ENCODE measurements at places on chromosomes 16 and 17.
A peak's percentile ranks its signal among the peaks of the same experiment; 100 is the strongest.

DNA sequence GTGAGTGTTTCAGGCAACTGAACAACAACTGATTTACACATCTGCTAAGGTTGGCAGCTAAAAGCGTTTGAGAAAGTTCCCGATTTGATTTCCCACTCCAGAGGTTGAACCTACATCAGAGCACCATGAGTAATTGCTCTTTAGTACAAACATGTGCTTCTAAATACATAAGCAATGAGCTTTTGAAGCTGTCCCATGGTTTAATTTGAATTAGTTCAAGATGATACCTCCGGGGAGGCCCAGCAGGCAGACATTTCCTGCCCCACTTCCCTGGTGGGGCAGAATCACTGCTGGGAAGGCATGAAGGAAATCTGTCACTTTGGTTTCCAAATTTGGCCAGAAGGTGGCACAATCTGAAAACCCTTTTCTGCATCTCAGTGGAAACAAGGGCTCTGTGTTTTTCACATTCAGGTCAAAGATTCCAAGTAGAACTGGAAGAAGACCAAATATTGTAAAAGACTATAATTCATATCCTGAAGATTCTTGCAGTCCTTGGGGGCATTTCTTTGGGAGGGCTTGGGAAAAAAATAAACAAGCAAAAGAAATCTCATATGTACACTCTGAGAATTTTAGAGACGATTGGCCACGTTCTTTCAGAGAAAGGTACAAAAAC lies 176.2 kb upstream of the FAM20A start:
- peak; percentile 79 for DNase-seq

DNA sequence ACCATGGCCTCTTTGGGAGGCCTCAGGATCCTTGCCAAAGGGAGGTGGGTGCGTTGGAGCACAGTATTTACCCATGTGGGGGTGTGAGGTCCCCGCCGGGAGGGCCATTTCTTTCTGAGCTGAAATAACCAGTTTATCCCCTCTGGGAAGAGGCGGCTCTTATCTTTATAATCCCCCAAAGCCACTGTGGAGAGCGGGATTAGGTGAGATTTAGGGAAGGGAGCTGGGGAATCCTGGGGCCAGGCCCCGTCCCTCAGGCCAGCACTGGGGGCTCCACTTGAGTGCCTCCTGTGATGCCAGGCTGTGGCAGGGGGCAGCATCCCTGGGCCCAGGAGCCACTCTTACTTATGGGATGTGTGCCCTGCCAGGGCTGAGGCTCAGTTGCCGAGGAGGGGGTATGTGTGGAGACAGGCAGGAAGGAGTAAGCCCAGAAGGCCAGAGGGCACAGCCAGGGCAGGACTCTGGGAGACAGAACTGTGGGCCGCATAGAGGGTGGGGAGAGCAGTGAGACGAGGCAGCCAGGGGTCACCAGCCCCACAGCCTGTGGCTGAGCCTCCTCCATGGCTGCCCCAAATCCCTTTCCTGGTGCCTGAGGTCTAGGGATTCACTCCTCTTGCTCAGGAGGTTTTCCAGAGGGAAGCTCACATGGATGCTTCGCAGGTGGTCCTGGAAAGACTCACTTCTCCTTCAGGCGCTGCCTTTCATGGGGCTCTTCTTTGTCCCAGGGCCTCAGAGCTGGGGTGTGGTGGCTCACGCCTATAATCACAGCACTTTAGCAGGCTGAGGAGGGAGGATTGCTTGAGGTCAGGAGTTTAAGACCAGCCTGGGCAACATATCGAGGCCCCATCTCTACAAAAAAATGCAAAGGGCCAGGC lies 25.0 kb downstream of the TMEM94 start:
- no peak for DNase-seq

GRCh38 chr17:16297367-16298139 lies 55.7 kb downstream of the CENPV start:
- no peak for DNase-seq

DNA sequence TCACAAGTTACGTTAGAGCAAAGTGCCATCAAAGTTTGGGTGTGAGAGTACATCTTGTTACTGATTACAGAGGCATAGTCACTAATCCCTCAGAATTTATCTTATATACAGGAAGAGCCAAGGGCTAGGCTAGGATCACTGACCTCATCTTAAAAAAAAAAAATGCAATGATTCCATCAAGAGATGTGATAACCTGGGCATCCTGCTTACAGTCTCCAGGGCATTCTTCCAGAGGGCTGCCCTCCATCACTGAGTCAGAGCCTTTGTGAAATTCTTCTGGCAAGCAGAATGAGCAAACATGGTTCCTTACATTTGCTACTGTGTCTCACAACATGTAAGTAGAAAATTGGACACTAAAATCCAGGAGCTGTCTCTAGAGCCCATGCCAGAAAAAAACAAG lies 410.6 kb downstream of the ZFHX3 start:
- no peak for DNase-seq

- no peak for DNase-seq
These were observed 44.0 kb downstream of the UBN1 start for GRCh38 chr16:4891097-4891885.

DNA sequence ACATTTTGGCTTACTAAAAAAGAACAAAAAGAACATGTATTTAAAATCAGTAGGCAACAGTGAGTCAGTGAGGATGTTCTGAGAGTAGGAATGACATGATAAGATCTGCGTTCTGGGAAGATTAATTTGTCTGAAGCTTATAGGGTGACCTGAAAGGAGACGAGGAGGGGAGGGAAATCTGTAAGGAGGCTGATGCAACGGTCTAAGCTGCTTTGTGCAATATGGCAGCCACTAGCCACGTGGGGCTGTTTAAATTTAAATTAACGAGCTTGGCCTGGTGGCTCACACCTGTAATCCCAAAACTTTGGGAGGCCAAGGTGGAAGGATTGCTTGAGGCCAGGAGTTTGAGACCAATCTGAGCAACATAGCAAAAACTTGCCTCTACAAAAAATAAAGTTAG lies 181.6 kb upstream of the CACNG3 start:
- no peak for DNase-seq

- peak; percentile 46 for DNase-seq
These were observed 1.7 kb downstream of the MLST8 start for GRCh38 chr16:2206780-2207433.

GRCh38 chr17:14294876-14295275 lies 6.0 kb upstream of the HS3ST3B1 start:
- no peak for DNase-seq

DNA sequence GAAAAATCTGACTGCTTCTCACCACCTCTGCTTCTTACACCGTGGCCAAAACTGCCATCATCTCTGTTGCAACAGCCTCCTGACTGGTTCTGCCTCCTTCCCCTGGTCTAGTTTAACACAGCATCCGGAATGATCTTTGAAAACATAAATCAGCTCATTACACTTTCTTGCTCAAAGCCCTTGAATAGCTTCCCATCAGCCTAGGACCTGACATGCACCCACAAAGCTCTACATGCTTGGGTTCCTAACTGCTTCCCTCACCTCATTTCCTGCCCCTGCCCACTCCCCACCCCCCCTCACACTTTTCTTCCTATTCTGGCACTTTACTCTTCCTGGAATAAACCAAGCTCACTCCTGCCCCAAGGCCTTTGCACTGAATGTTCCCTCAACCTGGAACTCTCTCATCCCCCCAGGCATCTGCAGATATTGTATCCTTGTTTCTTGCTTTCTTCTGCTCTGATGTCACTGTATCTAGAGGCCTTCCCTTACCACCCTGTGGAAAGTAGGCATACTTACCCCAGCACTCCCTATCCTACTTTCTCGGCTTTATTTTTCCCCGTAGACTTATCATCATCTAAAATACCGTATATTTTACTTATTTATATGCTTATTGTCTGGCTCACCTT lies 112.4 kb downstream of the FTO start:
- no peak for DNase-seq

GRCh38 chr16:27374804-27375425 lies 27.1 kb upstream of the IL21R start:
- peak; percentile 1 for DNase-seq

- no peak for DNase-seq
These were observed 41.0 kb downstream of the STAT3 start for GRCh38 chr17:42347198-42347597.

DNA sequence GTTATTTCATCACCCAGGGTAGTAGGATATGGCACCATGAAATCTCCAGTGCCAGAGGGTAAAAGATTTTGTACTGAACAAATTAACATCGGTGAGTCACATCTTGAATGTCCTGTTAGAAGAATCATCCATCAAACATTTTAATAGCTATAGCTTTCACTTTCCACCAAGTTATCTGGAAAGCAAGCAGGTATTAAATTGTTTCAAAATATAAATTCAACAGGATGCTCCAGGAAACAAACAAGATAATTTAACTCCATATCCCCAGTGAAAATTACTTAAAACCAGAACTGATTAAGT lies 2.4 kb downstream of the VEZF1 start:
- no peak for DNase-seq

DNA sequence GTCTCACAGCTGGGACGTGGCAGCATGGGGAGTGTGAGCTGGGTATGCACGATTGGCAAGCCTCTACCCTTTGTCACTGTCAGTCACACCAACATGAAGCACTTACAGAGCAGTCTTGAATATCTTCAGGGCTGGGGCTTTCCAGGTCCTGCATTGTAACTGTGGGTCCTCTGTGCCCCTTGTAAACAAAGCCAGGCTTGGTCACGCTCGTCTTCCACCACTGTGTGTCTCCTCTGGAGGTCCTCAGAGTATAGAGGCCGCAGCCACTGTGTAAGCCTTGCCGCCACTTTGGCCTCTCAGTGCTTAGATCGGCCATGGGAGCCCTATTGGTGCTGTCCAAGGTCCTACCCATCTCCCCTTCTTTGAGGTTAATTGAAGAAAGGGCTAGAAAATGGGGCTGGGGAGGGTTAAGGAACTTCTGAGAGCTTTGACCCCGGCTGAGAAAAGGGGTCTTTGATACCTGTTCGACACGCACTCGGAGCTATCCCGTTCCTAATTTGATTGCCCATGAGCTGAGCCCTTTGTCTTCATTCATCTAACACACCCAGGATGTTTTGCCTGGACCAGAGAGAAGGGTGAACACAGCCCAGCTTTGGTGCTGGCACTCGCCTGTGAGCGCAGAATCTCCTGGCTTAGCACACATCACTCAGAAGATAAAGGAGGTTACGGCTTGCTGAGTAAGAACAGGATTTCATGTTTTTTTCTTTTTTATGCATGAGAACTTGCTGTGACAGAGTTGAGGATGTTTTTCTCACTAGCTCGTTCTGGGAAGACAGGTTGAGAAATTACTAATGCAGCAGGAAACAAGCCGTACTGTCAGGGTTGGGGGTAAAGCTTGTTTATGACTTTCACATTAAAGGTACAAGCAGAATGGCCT lies 267.9 kb downstream of the CPPED1 start:
- no peak for DNase-seq

DNA sequence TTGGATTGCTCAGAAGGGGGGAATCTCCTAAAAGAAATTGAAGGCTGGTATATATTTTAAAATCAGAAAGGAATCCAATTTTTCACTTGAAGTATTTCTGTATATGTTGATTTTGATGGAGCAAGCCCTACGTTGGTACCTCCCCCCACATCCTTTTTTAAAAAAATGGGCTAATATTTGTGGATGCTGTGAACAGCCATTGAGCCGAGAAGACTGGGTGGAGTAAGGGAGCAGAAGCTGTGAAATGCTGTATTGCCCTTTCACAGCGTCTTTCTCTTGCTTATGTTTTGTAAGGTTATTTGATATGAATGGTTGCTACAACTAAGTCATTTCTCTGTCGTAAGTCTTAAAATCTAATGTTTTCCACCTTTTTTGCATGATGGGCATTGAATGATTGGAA lies 2.3 kb downstream of the PAFAH1B1 start:
- no peak for DNase-seq

- no peak for DNase-seq
These were observed 40.7 kb upstream of the ABCA10 start for GRCh38 chr17:69269131-69269998.

DNA sequence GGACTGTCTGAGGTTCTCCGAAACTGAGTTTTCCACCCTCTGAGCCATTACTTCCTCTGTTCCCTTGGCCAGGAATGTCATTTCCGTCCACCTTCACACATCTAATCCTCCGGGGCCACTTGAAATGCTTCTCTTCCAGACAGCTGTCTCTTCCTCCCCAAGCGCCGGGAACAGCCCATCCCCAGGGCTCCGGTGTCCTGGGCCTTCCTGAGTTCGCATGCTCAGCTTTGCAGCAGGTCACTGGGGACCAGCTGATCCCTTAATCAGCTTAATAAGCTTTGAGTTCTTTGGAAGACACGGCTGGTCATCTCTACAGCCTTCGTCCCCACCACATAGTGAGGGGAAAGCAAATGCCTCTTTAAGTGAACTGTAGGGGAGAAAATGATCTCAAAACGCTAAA lies 123.4 kb downstream of the DYNLRB2 start:
- no peak for DNase-seq

Measured in NCI-H345 (cell line).